Smooth muscle cell of the pulmonary artery (primary cell): ENCODE measurements at places on chromosomes 1 and 21. TPM values are rescaled to one million over a fixed set of nuclear protein-coding genes. Genes with fewer than 3 reads are reported as not detected.

CCDC27 gene
- not detected in 2 replicates for total RNA-seq

ZMYND12 gene
- total RNA-seq, result 1.3 and 1.9 TPM in 2 replicates

PDPN gene
- total RNA-seq, result 1.1 and 17.3 TPM in 2 replicates

RNF186 gene
- not detected in 2 replicates for total RNA-seq

TFF1 gene
- not detected in 2 replicates for total RNA-seq

HEYL gene
- total RNA-seq, result 0.30 and 3.1 TPM in 2 replicates

OPRD1 gene
- under 0.01 and 0.13 TPM in 2 replicates for total RNA-seq

OR2T29 gene
- total RNA-seq, result not detected in 2 replicates

CRYAA gene
- total RNA-seq, result not detected in 2 replicates

SIPA1L2 gene
- total RNA-seq, result 5.0 and 6.9 TPM in 2 replicates

CACNA1E gene
- 0.03 TPM in 1 of 2 replicates, not detected in the other for total RNA-seq

ATP1A4 gene
- not detected in 2 replicates for total RNA-seq
